ENCODE measurements at places on chromosomes 3 and 15.
A peak's percentile ranks its signal among the peaks of the same experiment; 100 is the strongest.

GRCh38 chr3:8653800-8654408 lies 9.3 kb upstream of the SSUH2 start:
- no peak for DNase-seq

DNA sequence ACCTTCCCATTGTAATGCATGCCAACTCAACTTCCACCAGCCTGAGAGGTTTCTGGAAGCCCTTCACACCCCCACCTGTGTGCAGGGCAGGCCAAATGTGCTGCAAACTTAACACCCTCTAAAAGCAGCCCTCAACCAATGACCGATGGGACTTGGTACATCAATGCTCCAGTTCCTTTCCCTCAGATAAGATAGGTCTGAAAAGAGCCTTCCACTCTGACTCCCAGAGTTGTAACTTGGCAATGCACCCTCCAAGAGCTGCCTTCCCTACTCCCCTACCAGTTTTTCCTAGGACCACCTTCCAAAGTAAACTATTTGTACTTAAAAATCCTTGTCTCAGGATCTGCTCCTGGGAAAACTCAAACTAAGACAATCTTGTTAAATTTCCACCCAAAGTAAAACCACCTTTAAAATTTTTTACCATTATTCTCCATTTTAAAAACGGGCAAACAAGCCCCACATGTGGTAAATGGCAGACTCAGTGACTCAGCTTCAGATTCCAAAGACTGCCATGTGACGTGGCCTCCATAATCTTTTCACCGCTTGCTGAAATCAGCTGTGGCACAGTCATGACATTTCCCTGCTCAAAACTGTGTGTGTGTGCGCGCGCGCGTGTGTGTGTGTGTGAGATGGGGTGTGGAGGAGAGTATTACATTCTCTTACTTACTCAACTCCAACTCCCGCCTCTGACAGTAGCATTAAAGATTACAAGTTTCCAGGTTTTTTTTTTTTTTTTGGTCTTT lies 17.2 kb downstream of the RASGRP1 start:
- DNase-seq = no peak

GRCh38 chr3:141255846-141256261 lies 24.2 kb downstream of the PXYLP1 start:
- peak; percentile 38 for DNase-seq

DNA sequence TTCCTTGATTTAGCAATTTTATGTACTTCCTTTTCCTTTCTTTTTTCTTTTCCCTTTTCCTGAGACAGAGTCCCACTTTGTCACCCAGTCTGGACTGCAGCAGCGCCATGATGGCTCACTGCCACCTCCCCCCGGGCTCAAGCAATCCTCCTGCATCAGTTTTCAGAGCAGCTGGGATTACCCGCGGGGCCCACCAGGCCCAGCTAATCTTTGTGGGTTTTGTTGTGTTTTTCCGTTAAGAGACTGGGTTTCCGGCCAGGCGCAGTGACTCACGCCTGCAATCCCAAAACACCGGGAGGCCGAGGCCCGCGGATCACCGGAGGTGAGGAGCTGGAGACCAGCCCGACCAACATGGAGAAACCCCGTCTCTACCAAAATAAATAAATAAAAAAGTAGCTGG lies 17.7 kb downstream of the GOLGA8S start:
- no peak for DNase-seq

GRCh38 chr3:63922491-63923199 lies 10.5 kb upstream of the SCAANT1 start:
- no peak for DNase-seq

DNA sequence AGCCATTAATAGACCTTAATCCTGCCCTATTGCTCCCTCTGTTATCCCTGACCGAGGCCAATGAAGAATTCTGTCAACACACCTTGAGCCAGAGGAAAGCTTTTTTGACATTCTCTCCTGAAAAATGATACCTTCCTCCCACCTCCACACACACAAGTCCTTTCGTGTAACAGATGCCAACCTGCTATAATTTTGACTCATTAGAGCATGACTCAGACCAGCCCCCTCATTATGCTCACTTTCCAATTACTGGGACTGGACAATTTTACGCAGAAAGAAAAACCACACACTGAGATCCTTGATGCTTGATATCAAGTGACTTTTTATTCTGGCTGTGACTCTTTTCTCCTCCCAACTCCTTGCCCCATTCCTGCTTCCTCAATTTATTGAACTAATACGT lies 50.9 kb downstream of the LSAMP start:
- no peak for DNase-seq

DNA sequence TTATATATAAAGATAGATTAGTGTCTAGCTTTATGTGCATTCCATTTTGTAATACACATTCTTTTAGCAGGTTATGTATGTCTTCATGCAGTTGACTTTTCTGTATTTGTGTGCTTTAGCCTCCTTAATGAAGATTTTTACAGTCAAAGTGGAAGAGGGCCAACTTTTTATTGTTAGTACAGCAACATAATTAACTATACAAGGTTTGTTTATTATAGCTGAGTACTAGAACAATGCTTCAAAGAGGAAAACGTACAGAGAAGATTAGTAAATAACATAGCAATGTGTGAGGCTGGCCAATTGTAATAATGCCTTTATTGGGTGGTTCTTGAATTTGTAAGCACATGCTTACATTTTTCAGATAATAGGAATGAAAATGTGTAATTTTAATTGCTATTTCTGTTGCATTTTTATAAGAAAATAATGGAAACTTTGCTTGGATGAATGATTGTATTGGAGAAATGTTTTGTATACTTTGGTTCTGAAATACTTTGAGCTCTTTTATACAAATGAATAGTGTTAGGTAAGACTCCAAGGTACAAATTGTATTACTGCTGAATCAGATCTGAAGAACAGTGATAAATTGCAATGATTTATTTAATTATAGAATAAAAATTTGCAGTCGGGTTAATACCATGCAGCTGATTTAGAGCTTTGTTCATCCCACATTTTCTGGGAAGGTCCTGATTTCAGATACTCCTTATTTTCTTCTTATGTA lies 41.4 kb downstream of the UBE2E2 start:
- DNase-seq = no peak

DNA sequence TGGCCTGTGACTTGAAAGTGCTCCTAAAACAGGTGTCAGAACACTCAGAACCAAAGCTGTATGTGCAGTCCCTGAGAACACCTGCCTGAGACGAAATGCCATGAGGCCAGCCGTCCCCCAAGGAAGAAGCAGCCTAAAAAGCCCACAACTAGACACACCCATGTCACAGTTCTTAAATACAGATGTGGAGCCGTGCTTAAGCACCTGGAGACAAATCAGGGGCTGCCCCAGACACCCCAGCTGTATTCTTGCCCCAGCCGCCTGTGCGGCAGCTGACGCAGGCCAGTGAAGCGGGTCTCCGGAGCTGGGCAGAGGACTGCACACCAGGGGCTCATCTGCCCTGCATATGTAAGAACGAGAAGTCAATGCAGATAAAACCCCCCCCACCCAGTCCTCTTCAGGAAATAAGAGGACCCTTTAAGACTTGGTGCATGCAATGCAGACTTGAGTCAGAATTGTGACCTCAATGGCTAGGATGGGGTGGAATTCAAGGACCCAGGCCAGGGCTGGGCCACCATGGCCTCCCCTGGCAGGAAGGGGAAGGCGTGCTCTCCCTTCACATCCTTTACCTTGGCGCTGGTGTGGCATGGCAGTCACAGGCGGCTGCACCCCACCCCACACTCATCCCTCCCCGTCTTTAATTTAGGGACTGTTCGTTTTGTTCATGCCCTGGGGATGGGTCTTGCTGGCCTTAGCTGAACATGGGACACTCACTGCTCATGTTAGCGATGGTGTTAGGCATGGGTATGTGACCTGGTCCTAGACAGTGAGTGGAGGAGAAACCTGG lies 27.7 kb upstream of the PLXNA1 start:
- no peak for DNase-seq

- no peak for DNase-seq
Measured at GRCh38 chr15:34217587-34218225, 7.1 kb upstream of the EMC4 start.

DNA sequence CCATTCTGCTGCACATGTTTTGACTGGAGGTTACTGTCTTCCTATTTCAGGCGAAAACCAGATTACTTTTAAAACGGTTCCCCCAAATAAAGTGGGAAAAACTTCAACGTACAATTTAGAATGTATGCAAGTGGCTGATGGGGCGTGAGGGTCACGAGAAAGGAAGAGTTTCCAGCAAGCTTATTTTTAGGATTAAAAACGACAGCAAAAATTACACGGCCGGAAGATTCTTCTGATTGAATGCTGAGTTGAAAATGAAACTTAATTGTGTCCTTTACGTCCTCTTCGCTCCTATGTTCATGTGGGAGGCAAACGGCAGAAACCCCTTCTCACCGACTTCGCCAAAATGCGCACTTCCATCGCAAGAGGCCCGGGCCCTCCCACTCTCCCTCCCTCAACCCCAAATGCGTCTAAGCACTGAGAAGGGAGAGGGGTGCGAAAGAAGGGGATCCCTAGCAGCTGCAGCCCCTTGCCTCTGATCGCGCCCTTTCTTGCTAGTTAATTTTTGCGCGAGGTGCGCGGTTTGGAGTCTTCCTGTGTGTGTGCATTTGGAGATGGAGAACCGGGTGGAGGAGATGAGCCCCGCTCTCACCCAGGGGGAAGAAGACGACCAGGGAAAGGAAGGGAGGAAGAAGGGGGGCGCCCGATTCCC lies 656 bp downstream of the CD47 start:
- peak; percentile 48 for DNase-seq

- no peak for DNase-seq
Measured at GRCh38 chr3:183132409-183132808, 30.1 kb downstream of the LAMP3 start.

DNA sequence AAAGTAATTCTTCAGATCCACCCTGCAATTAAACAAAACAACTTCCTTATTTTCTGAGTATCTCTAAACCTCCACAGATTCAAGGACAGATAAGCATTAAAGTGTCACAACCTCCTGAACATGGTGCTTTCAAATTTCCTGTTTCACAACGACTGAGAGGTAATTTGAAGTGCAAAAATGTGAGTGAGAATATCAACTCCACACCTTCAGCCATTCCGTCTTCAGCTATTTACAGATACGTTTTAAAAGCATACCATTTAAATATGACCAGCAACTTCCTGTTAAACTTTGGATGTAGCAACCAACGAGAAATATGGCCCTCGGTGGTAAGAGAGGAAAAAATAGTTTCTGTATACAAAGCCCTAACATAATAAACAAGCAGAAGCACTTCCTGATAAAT lies 32.1 kb upstream of the PCSK6 start:
- DNase-seq = no peak

- no peak for DNase-seq
Measured at GRCh38 chr15:62173215-62173614, 8.1 kb upstream of the C2CD4B start.

GRCh38 chr3:156449710-156450574 lies 105.0 kb downstream of the SSR3 start:
- no peak for DNase-seq

GRCh38 chr3:146241523-146242240 lies 9.2 kb downstream of the PLSCR4 start:
- no peak for DNase-seq

DNA sequence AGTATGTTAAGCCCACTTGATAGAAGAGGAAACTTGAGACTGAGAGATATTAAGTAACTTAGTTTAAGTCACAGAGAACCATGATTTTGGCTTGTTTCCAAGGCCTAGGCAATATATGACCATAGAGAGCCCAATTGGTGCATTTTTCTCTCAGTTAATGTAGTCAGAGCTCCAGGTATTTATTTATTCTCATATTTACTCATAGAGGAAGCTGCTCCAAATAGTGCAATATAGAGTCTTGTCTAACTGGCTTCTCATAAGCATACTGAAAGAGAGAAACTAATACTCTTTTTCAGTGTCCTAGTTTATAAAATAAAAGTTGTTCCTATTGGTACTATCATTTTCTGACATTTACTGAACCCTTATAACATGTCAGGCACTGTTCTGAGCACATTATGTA lies 15.2 kb downstream of the TRNT1 start:
- no peak for DNase-seq

GRCh38 chr3:9225268-9225667 lies 24.2 kb downstream of the SRGAP3 start:
- no peak for DNase-seq

- no peak for DNase-seq
Measured at GRCh38 chr3:128488991-128489673, 3.9 kb downstream of the GATA2 start.

GRCh38 chr3:187989575-187990153 lies 164.3 kb upstream of the LPP start:
- no peak for DNase-seq

- no peak for DNase-seq
Measured at GRCh38 chr3:50050361-50050760, 38.4 kb upstream of the RBM5 start.

GRCh38 chr3:29718661-29719065 lies 437.8 kb downstream of the RBMS3 start:
- DNase-seq = no peak

DNA sequence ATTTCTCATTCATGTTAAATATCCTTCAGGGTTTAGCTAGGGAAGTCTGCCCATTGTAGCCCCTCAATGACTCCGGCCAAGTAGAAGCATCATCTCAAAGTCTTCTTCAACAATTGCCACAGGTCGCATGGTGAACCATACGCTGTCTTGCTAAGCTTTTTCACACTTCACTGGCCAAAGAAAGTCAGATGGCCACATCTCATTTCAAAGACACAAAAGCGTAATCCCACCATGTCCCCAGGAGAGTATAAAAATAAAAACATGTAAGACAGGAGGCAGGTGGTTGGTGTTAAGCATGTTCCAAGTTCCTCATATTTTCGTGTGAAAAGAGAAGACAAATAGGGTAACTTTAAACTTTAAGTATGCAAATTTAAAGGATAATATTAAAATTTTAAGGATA lies 147.4 kb downstream of the ERC2 start:
- no peak for DNase-seq

GRCh38 chr3:52468336-52468735 lies 12.9 kb downstream of the NISCH start:
- no peak for DNase-seq

GRCh38 chr3:156675830-156676767 lies 1.7 kb downstream of the TIPARP start:
- no peak for DNase-seq

DNA sequence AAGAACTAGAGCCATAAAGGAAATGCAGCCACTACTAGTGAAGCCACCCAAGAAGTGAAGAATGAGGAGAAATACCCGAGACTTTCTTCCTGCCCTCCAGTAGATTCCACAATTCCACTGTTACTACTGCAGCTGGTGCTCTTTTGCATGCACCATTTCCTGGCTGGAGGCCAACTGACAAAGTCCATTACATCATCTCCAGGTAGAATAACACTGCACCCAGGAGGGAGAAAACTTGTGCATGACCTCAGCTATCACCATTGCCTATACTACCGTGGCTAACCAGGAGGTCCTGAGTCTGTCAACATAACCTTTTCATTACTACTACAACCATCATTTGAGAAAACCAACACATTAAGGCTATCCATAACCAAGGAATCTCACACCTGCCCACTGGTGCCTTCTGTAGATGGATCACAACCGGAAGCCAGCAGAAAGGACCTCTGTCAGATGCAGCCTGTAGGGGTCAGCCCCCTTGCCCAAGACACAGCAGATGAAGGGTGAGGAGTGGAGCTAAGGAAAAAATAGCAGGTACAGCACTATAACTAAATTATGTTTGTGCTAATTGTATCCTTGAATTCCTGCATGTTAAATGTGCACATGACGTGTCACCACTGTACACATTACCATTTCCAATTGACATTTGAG lies 200.8 kb upstream of the C2CD4B start:
- no peak for DNase-seq

GRCh38 chr15:90839187-90840071 lies 29.0 kb upstream of the FURIN start:
- DNase-seq = no peak

- peak; percentile 65 for DNase-seq
Measured at GRCh38 chr3:114290911-114291901, 2.6 kb upstream of the TIGIT start.
